ENCODE measurements at places on chromosomes 4 and X.
A peak's percentile ranks its signal among the peaks of the same experiment; 100 is the strongest.

- no peak for DNase-seq
Observed at GRCh38 chr4:159766241-159766640, 663.4 kb downstream of the RAPGEF2 start.

DNA sequence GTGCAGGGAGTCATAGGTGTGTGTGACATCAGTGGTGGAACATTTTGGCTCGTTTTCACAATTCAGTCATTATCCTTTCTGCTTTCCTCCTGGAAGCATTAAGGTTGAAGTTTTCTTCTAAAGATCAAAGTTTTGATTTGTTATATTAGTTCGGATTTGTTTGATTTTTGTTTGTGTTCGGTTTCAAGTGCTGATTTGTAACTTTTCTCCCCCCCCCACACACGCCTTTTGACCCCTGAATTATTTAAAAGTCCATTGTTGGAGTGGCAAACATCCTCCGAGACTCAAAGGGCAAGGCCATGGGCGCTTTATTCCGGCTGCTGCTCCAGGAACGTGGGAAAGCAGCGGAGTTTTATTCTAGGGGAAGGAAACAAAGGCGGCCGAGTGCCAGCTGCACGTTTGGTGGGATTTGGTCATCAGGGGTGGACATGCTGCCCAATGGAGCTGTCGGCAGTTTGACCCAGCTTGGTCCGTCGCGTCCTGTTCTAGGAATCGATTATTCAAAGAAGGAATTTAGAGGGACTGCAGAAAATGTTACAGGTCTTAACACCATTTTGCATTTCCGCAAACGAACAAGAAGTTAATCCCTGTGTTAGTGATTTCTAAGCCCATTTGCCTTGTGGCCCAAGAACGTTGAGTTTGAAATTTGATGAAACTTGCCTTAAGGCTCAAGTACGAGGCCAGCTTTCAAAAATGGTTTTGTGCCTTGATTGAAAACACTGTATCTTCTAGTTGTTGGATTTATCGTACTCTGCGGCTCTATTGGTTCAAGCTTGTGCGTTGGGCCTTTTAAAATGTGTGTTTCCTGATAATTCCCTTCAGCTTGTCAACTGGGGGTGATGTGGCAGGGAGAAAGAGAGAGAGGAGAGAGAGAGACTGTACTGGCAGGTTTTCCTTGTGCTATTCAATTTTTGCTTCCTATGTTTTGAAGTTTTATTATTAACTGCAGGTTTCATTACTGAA, 565 bp upstream of the ZNF41 start:
- peak; percentile 12 for DNase-seq

DNA sequence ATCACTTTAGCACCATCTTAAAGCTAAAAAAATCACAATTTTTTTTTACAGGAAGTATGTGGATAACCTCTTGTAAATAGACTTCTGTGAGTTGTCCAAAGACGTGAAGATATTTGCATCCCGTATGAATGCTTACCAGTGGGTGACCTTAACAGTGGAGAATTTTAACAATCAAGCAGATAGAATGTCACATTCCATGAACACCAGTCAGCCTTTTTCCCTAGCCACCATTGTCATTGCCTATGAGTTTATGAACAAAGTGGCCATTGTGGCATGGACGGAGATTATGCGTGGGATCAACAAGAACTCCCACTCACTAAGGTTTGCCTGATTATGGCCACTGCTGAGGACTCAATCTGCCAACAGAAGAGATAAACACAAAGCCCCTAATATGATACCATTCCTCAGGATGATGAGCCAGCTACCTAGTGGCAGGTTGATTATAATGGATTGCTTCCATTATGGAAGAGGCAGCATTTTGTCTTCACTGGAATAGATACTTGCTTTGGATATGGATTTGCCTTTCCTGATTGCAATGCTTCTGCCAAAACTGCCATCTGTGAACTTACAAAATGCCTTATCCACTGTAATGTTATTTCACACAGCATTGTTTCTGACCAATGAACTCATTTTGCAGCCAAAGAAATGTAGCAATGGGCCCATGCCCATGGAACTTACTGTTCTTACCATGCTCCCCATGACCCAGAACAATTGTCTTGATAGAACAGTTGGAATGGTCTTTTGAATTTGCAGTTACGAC, 830.9 kb upstream of the NDST4 start:
- DNase-seq, result no peak

DNA sequence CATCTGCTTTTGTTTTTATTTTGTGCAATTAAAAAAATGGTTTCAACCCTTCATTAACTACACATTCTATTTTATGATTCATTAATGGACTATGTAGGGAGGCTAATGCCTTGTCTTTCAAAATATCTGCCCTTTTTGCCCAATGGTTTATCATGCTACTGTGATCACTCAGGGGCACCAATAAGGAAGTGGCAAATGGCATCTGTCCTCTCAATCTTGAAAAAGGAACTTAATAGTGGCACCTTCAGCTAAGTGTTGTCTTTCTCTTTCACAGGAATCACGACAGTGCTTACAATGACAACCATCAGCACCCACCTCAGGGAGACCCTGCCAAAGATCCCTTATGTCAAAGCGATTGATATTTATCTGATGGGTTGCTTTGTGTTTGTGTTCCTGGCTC, 57.1 kb downstream of the COMMD8 start:
- no peak for DNase-seq

DNA sequence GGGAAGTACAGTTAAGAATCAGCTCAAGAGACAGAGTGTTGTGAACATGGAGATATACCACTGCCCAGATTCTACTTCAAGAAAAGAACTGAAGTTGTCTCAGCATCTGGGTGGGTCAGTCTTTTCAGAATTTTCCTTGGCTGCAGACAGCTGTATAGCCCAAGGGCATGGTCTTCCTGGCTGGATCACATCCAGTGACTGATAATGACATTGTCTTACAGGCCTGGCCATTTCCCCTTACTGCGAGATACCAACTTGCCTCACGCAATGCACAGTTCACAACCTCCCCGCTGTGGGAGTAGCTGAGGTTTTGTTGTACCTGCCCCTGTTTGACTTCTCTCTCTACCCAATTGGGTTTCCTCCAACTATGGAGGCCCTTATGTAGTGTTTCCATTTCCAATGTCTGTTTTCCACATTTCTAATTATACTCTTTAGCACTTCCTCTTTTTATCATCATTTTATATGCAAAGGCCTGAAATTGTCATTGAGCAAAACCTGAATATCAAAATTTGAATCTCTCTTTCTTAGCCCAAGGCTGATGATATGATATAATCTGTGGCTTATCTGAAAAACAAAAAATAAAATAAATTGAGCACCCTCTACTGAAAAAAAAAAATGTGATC, 209.1 kb downstream of the NAF1 start:
- DNase-seq, result no peak

DNA sequence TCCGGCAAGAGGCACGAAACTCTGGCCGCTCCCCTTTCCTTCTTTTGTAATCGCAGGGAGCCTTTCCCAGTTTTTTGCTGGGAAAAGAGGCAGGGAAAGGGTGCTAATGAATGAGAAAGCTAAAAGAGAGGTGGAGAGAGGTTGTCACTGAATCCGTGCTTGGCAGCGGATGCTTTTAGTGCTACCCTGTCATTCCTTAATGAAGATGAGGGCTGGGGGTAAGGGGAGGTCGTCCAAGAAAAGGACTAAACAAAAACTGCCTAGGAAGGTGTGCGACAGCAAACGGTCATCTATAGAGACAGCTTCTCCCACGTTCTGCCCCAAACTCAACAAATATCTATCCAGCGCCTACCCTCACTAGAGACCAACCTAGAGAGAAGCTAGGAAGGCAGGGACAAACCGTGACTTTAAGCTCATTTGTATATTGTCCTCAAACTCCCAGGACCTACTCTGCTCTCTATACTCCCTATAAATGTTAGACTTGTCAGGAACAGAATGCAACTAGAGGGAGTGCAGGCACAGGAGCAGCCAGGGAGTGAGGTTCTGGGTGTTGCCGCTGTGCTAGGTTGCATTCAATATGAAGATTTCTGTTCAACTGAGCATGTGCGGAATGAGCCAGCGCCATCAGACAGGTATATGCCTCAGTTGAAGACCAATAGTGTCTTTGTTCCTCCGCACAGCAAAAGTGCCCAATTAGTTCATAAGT, 777 bp upstream of the CASK start:
- peak; percentile 44 for DNase-seq

DNA sequence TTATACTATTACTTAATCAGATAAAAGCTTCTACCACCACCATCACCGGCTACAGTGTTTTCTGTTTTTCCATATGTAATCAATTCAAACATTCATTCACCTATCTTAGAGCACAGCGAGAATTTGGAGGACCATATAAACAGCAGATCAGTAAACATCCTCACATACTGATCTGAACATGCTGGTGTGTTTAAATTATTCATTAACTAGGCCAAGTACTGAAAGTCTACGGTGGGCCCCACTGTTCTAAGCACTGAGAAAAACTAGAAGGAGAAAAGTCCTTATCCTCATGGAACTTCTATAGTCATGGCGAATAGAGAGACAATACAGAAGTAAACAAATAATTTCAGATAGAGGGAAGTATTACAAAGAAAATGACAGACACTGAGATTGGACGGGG, 176.6 kb downstream of the NR3C2 start:
- DNase-seq, result no peak

GRCh38 chr4:84733343-84734033, 150.6 kb downstream of the CDS1 start:
- DNase-seq, result no peak

DNA sequence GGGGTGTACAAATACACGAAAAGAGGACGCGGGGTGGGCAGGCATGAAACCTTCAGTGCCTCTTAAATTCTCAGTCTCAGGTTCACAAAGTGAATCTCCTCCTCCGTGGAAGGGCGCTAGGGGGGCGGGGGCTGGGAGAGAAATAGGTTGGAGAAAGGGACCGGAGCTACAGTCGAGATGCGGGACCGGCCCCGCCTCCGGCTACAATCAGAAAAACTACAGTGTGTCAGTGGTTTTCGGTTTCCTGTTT, 3.4 kb downstream of the MAML3 start:
- peak; percentile 80 for DNase-seq

DNA sequence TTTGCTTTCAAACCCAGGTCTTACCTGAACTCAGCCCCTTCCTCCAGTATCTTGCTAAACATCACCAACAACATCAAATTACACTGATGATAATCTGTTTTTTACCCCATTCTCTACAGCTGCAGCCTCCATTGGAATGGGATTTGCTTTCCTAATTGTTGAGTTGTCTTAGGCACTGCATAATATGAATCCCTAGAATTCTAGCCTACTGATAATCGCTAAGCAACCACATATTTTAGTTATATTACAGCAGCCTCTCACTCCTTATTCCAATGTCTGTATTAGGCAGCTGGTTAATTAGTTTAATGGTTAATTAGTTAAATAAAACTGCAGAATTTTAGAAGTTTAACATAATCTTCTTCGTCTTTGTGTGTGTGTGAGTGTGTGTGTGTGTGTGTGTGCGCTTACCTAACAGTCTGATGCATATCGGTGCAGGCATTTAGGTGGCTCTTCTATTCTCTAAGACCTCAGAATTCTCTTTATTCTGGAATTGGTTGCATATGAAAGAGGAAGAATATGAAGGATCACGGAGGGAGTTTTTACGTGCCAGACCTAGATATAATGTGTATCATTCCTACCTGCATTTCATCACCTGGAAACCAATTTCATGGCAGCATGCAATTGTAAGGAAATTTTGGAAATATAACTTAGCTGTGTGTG, 5.3 kb upstream of the COMMD8 start:
- no peak for DNase-seq

GRCh38 chr4:171281359-171281758, 531.8 kb upstream of the GALNTL6 start:
- no peak for DNase-seq

- DNase-seq, result no peak
Observed at GRCh38 chr4:152605031-152605430, 69.1 kb upstream of the FBXW7 start.

DNA sequence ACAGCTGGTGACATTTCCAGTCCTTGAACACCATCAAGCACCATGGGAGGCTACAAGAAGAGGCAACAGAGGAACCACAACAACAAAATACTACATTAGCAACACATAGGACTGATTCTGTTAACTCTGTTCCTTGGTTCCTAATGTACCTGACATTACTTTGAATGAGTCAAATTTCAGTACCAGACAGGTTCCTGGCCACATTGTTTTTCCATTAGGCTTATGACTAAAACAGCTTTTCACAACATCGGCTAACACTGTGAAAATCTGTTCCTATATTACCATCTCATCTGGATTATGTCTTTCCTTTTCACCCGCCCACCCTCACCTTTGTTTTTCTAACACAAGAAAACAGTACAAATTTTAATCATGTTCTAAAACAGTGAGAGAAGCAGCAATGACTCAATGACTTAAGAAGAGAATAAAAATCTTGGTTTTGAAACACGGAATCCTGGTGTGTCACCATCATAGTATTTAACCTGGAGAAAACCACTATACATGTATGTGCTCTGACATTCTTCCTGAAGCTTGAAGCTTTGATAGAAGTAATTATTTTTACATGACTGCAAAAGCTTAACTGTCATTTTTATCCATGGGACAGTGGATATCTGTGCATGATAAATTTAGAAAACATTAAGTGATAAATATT, 143.9 kb downstream of the SCFD2 start:
- DNase-seq, result peak; percentile 6

DNA sequence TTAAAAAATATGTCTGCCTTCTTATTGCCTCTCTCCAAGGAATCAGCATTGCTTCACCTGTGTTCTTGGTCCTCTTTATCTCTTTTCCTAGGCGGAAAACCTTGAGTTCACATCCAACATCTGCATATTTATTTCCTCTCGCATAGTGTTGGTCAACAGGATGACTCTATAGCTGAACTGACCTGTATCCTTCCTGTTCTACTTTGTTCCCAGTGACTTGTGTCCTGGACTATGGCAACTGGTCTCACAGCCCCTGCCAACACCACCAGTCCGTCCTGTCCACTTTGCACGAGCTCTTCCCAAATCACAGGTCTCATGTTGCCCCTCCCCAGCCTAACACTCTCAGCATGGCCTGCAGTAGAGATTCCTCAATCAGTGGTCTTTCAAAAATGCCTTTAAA, 2.0 kb downstream of the DIPK2B start:
- no peak for DNase-seq

DNA sequence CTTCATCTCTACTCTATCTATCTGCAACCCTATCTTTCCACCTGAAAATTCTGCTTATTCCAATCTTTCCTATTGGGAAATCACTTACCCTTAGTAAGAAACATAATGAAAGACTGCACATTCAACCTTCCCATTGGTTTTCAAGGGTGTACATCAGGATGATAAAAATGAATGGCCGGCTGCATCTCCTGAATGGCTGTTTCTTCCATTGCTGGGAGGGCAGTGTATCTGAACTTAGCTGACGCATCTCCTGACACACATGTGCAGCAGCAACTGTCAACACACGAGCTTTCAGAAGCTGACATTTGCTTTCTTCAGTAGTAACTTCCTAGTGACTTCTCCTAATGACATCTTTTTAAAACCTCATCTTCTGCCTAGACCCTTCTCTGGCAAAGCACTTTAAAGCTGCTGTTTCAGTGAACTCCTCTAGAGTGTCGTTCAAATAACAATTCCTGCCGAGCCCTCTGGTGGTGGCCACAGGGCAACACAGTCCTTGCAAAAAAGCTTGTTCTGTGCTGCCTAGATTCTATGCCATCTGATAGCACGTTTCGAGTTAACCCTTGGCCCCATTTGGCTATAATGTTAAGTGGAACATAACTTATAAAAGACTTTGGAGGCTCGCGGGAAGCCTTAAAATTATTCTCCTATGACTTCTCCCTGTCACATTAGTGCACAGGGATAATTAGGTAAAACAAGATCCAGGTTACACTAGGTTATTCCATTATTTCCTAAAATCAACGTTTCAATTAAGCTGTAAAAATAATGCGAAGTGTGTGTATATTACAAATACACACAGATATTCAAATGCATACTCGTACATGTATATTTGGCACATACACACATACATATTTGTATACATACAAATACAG, 2340.7 kb downstream of the PCDH7 start:
- DNase-seq, result peak; percentile 2

All from mammary epithelial cell (primary cell).